ENCODE measurements at places on chromosomes 11 and 22.

- DNase-seq = no peak
These were observed 169.8 kb downstream of the DSCAML1 start for GRCh38 chr11:117627259-117627658.

- no peak for DNase-seq
These were observed 76.5 kb upstream of the SYT13 start for GRCh38 chr11:45362636-45363035.

DNA sequence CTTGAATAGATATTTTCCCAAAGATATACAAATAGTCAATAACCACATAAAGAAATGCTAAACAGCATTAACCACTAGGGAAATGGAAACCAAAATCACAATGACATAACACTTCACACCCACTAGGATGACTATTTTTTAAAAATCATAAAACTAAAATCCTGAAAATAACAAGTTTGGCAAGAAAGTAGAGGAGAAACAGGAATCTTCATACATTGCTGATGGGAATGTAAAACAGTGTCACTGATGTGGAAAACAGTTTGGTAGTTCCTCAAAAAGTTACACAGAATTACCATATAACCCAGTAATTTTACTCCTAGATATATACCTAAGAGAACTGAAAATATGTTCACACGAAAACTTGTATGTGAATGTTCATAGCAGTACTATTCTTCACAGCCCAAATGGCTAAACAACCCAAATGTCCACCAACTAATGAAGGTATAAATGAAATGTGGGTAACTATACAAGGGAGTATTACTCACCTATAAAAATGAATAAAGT lies 12.5 kb downstream of the PICALM start:
- no peak for DNase-seq

DNA sequence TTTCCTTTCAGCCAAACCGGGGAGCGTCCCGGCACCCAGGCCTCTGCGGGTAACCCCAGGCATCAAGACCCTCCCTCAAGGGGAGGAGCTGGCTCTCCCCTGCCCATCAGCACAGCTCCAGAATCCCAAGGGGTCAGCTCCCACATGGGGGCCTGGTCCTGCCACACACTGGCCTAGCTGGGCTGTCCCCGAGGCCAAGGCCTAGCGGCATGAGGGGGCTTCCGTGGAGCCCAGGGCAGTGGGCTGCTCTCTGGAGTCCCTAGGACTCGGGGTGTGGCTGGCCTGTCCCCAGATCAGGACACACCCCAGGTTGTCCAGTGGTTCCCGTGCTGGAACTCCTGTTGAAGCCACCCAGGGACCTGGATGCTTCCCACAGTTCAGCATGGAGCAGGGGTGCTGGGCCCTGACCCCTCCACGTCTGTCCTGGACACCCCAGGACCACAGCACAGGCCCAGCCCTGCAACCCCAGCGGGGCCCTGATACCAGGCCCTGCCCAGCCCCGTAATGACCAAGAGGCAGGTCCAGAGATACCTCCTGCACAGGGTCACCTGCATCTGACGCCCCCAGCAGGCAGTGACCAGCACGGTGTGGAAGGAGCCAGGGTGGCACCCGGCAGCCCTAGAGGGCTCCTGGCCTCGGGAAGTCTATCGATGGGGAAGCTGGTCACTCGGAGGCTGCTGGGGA lies 5.5 kb downstream of the HRAS start:
- peak; percentile 32 for DNase-seq

DNA sequence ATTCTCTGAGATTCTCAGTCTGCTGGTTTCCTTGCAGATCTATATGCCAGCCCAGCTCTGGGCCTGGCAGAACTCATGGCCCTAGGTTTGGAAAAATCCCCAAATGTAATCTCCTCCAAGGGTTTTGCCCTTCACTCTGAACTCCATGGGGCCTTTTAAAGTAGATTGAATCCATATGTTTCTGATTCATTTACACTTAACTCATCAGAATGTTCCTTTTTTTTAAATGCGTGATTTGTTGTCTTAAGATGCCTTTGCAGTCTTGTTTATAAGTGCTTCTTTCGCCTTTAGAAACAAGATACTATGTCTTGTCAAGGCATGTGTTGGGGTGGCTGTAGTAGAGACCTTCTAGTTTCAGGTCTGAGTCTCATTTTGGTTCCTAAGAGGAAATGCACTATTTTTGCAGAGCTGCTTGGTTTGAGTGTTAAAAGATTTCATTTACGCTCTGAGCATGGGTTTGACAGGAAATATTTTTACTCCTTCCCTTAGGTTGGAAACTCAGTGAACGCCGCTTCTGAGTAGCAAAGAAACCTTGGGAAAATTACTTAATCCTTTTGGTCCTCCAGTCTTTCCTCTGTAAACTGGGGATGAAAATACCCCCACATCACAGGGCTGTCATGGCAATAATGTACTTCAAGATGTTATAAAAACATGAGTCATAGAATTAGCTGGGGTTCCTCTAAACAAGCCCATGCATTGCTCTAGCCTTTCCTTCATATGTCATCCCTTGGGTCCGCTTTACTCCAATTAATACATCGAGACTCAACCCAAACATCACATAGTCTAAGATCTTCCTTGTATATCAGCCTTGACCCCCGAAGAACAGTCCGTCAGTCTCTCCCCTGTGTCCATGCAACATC lies 83.5 kb downstream of the SNX19 start:
- DNase-seq = no peak

DNA sequence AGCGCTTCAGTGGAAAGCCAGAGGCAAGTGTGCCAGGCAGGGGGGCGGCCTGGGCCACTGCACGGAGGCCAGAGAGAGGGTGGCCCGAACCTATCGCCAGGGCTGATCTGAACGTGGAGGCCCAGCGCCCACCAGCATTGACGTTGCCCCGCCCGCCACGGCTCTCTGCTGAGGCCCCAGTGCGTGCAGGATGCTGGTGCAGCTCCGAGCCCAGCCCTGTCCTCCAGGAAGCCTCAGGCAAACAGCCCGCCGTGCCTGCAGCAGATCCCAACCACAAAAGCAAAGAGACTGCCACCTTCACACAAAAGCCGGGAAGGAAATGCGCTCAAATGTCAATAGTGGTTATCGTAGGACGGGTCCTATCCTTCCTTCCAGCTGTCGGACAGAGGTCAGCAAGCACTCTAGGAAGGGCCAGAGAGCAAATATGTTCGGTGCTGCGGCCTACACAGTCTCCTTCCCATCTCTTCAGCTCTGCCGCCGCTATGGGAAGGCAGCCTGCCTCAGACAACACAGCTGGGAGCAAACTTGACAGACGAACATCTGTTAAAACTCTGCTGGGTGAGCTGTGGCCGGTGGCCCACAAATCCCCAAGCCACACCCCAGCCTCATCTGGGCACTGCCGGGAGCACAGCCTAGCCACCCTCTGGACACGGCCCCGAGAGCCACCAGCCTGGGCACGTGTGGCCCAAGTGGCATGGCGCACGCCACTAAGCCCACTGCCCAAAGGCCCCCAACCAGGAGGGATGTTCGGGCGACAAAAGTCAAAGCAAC lies 146.2 kb downstream of the CRYBB2 start:
- no peak for DNase-seq

DNA sequence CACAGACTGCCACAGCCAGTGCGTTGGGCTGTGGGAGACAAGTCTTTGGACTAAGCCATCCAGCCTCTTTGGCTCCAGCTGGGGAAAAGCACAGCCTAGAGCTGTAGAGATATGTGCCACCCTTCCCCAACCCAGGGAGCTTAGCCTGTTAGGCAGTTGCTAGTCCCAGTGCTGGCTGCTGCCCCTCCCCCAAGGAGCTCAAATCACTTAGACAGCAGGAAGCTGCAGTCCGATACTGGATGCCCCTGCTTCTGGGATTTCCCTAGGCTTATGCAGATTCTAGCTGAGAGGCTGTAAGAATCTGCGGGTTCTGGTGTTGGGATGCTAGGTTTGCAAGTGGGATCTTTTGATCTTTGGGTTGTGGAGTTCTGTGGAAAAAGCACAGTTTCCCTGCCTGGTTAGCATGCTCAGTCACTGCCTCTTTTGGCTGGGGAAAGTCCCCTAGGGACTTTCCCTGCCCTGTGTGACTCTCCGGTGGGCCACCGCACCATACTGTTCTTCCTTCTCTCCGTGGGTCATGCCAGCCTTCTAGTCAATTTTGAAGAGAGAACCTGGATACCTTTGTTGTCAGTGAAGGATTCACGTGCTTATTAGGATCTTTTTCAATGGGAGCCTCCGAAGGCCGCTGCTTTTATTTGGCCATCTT lies 792.0 kb downstream of the KCNA4 start:
- DNase-seq = no peak

DNA sequence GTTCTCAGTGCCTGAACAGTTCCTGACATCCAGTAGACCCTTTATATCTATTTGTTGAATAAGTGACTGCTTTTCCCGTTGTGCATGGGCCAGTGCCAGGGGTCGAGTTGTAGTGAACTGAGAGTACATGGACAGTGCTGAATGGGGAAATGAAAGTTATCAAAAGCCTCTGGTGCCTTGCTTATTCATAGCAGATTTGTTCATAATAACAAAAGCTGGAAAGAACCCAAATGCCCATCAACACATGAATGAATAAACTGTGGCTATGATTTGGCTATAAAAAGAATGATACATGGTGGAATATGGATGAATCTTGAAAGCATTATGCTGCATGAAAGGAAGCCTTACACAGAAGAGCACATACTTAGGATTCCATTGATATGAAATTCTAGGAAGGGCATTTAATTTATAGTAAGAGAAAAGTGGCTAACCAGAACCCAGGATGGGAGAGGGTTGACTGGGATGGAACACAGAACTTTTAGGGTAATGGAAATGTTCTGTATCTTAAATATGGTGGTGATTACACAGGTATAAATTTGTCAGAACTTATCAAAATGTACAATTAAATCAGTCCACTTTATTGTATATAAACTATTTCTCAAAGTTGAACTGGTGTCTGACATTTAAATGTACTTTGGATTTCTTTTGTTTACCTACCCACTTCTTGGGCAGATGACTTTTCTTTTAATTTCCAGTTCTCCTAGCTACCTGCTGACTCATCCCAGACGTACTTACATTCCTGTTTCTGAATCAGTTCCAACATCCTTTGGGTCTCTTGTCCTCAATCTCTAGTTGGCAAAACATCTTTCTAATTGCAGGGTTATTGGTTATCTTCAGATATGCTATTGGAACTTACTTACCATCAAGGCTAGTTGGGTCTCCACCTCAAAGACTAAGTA lies 42.8 kb downstream of the PACS1 start:
- DNase-seq = no peak

- DNase-seq = no peak
These were observed 27.9 kb downstream of the PPFIA1 start for GRCh38 chr11:70298243-70298915.

GRCh38 chr11:63574856-63575602 lies 11.8 kb upstream of the PLAAT2 start:
- no peak for DNase-seq

GRCh38 chr11:88420165-88420791 lies 82.7 kb upstream of the CTSC start:
- DNase-seq = no peak

GRCh38 chr11:64947208-64947814 lies 11.6 kb upstream of the GPHA2 start:
- DNase-seq = no peak

DNA sequence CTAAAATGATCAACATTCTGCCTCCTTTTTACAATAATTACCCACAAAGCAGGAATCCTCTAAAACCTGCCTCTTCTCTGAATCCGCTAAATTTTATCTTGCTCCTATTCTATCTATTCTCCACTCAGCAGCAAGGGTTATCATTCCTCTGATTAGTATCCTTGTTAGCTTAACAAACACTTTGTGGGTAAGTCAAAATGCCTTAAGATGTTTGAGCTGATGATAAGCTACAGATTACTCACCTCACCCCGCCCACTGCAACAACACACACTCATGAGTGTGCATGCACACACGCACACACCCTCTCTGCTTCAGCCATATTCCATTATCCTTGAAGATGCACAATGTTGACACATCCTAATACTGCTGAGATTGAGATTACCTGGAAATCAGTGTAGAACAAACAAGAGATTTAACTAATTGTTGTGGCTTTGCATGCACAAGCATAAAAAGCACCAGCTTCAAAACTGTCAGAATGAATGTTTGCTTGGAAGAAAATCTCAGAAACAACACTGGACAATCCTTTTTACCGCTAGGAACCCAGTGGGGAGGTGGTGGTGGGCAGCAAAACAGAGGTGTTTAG lies 130.9 kb downstream of the BBOX1 start:
- DNase-seq = no peak

- DNase-seq = no peak
These were observed 242.0 kb downstream of the DDX10 start for GRCh38 chr11:108906826-108907225.

GRCh38 chr22:24985826-24986214 lies 33.3 kb downstream of the KIAA1671 start:
- no peak for DNase-seq

DNA sequence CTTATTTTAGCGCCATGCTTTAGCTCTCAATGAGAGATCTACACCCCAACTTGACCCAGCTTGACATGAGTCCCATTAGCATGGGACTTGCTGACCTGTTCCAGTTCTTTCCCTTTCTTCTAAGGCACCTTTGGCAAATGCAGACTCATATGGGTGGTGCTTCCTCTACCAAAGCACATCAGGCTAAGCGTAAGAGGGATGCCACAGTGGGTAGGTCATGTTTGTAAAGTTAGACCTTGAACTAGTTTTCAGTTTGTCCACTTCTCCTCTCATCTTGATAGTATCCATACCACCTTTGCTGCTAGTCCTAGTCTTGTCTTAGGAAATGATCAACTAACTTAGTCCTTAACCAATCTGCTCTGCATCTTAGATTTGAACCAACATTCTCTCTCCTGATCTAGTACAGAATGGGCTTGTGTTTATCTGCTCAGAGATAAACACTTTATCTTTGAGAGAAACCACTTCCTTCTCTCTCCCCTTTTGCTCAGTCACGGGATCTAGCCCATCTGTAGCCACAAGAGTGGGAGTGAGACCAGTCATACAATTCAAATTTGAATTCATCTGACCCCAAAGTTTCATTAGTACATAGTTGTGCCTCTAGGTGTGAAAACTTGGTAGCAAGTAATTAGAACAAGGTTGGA lies 72.1 kb upstream of the CD44 start:
- no peak for DNase-seq

DNA sequence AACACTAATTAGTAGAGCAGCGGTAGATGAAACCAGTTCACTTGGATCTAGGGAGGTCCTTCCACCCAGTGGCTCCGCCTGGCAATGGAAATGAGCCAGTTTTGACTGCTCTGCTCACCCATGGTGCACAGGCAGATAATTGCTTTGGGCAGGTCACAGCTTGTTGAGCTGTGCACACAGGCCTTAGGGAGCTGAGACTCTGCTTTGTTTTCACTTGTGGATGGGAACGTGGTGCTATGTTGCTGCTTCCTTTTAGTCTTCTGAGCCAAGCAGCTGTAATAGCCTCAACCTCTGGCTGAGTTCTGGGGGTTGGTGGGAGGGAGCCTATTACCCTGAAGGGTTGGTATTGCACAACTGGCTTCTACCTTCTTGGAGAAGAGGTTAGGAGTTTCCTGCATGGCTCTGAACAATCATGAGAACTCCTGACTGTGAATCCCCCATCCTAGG lies 262.3 kb upstream of the MTNR1B start:
- DNase-seq = no peak
